ENCODE measurements at places on chromosomes 3 and 15.

DNA sequence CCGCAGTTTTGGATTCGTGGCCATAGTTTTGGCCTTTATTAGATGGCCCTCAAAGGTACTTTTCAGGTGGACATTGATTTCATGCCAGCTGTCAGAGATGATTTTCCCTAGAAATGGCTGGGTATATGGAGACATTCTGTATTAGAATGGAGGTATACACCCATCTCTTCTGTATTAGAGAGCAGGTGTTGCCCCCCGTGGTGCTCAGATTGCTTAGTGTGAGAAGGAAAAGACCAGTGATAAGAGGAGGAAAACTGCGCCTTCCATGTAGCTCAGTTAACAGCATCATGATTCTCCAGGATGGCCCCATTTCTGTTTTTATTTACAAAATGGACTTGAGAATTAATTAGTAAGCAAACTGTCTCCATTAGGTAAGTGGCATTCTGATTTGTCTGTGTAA is 145.9 kb downstream of the IGF1R start:
- DNase-seq, result no peak

GRCh38 chr3:73094951-73095350 is 33.5 kb downstream of the EBLN2 start:
- no peak for DNase-seq

DNA sequence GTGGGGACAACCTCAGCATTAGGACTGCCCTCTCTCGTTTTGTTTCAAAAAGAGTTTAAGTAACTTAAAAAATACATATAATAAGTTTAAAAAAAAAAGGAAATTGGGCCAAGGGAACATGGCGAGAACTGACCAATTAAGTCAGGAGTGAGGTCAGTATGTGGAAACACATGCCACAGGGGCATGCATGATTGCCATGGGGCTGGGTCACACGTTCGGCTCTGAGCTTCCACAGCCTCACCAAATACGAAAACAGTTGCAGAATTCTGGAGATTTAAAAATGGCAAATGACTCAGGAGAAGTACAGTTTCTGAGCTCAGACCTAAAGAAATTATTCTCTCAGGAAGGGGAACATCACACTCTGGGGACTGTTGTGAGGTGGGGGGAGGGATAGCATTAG is 24.1 kb downstream of the PDE8A start:
- DNase-seq, result no peak

DNA sequence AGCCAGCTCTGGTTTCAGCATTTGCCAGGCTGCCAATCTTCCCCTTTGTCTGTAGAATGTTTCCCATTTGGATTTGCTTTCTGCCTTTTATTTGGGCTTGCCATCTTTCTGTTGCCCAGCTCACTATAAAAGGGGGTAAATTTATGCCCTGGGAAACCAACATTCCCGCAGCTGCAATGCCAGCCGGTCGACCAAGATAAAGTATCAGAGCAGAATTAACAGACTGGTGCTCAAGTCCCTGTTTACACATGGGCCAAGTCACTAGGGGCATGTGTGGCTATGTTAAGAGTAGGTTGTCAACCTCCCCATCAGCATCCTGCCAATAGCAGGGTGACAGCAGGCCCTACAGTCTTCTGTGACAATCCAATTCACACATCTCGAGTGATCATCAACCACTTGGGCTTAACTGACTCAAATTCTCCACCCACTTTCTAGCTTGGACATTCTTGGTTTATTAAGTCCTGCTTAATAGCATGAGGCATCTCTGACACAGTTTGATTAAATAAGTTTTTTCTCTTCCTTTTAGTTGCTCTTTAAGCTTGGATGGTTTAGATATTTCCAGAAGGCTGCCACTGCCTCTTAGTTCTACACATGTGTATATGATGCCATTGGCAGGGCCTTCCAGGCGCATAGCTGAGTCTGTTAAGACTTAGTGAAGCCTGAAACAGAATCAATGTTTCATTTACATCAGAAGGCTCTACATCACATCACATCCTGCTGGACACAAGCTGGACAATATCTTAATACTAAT is 24.1 kb upstream of the VEPH1 start:
- DNase-seq, result no peak

- no peak for DNase-seq
Observed at GRCh38 chr15:70407336-70407670, 309.6 kb upstream of the TLE3 start.

DNA sequence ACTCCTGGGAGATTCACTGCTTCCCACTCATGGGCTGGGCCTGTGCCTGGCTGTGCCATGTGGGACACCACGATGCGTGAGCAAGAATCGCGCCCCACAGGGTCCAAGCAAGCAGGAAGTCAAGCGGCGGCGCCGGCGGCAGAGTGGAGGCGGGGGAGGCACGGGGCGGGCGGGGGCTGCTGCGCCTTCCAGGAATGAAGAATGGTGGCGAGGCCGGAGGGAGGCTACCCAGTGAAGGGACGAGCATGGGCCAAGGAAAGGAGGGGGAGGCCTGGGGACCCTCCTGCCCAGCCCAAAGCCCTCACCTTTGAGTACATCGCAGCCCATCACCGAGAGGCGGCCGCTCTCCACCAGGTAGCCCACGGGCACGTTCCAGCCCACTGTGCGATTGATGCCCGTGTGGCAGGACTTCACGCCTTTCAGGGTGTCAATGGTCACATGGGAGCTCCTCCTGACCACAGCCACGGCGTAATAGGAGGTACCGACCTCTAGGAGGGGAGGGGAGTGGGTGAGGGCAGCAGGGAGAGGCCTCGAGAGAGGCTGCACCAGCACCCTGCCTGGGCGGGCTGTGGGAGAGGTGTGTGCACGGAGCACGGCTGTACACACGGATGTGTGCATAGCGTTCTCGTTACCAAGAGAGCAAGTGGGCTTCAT is 5.5 kb downstream of the MELTF start:
- DNase-seq, result no peak

- no peak for DNase-seq
Observed at GRCh38 chr3:124469555-124469954, 260.7 kb upstream of the UMPS start.

DNA sequence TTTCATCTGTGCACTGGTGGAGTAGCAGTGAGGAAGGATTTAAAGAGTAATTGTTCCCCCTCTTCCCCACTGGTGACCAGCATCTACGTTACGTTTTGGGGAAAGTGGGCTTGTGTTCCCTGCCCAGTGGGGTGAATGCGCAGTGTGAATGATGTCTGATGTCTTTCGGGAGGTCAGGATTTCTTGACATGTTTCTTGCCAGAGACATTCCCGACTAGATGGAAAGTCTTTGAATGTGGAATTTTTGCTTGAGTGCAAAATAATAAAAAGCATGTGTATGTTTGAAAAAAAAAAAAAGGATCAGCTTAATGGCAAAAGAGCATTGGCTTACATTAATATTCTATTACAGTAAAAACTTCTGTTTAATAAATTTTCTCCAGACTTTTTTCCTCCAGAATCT is 632.2 kb downstream of the FOXP1 start:
- DNase-seq, result no peak

- no peak for DNase-seq
Observed at GRCh38 chr15:52791776-52792175, 1.6 kb upstream of the ONECUT1 start.

- no peak for DNase-seq
Observed at GRCh38 chr3:134985864-134986715, 191.0 kb downstream of the EPHB1 start.

GRCh38 chr3:39317571-39318169 is 11.8 kb upstream of the CCR8 start:
- no peak for DNase-seq

- DNase-seq, result no peak
Observed at GRCh38 chr3:33388374-33389100, 51.7 kb downstream of the UBP1 start.

- DNase-seq, result no peak
Observed at GRCh38 chr15:31230630-31231485, 95.8 kb upstream of the KLF13 start.

- no peak for DNase-seq
Observed at GRCh38 chr3:183069086-183069485, 30.2 kb downstream of the MCCC1 start.

DNA sequence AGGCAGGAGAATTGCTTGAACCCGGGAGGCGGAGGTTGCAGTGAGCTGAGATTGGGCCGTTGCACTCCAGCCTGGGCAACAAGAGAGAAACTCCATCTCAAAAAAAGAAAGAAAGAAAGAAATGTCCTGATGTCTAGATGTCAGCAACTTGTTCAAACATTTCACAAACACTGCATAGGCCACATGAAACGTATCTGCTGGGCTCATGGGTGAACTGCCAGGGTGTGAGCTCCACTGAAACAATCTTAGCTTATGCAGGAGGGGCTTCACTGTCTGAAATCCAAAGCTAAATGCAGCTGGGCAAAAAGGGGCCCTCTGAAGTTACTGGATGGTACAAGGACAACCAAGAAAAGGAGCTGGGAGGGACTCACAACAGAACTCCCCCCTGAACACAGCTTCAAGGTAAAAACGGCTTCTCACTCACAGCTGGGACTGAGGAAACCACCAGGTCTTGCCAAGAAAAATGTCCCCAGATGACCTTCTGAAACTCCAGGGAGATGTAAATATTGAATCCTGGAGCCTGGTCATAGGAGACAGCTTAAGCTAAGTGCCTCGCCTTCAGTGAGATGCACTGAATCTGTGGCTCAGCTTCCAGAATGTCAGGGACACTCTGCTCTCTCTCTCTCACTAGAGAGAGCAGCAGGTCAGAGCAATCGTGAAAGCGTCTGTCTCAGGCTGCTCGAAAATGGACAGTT is 31.9 kb downstream of the SEC61A1 start:
- no peak for DNase-seq

GRCh38 chr3:9500108-9501050 is 53.2 kb downstream of the LHFPL4 start:
- no peak for DNase-seq

Measured in NCI-H1105 (cell line).